Brain pericyte (primary cell): ENCODE measurements at places on chromosomes 3 and 15.

- DNase-seq: no peak
Observed at GRCh38 chr3:121504618-121505017, 41.2 kb downstream of the POLQ start.

DNA sequence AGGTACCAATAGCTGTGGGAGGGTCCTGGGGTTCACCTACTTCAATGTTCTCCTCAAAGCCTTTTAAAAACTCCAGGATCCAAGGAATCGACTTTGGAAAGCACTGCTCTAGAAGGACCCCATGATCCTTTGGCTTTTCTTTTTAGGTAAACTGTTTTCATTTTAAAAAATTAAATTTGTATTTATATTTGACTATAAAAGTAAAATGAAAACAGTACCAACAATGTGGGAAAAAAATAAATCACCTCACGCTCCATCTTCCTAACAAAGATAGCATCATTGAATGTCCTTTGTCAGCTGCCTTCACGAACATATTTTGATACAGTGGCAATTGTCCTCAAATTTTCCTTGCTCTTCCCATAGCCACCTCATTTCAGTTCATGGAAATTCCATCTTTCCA, 127.5 kb downstream of the PLD1 start:
- no peak for DNase-seq

DNA sequence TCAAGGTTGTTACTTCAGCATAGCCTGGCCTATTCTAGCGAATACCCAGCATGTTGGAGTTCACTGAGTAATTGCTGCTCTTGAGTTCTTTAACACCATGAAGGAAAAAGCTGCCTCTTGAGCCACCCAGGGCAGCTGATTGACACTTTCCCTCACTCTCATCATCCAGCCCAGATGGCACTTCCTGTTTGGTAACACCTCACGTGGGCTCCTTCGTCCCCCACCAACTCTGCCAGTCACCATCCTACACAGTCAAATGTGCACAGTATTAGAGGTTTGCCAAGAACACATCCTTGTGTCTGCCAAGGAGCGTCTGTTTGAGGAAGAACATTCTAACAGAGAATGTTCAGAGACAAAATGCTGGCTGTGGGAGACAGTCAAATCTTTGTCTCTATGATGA, 266.3 kb downstream of the RPLP1 start:
- DNase-seq: no peak

GRCh38 chr3:8540456-8540855, 38.8 kb downstream of the LMCD1 start:
- DNase-seq: no peak

DNA sequence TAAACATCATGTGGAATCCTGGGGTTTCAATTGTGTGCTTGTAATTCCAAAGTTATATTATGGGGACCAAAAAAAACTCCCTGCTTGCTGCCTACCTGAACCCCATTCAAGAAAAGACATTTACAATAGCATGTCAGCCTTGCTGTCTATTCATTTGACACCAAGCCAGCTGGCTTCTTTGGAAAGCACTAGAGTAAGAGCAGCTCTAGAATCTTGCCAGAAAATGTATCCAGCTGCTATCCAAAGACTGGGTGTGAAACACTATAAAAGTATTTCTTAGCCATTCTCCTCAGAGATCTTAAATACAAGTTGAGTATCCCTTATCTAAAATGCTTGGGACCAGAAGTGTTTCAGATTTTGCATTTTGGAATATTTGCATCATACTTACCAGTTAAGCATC, 87.4 kb downstream of the RAD18 start:
- DNase-seq: no peak

- no peak for DNase-seq
Observed at GRCh38 chr3:112109322-112109721, 23.1 kb downstream of the C3orf52 start.

DNA sequence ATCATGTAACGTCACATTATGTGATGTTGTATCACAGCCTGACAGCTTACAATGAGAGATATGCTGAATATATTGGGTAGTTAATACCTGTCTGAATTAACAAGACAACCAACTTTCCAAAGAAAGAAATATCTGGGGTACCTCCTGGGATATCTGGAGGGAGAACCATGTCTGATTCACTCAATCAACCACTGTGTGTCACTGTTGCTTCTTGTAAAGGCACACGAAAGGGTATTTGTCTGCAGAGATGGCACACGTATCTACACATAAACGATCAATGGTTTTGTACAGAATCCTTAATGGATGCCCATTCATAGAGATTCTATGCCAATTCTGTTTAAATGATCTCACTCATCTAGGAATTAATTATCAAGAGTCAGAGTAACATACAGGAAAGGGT, 252.1 kb upstream of the TMCO5A start:
- no peak for DNase-seq

- no peak for DNase-seq
Observed at GRCh38 chr15:101044625-101045235, 125.6 kb downstream of the LRRK1 start.

DNA sequence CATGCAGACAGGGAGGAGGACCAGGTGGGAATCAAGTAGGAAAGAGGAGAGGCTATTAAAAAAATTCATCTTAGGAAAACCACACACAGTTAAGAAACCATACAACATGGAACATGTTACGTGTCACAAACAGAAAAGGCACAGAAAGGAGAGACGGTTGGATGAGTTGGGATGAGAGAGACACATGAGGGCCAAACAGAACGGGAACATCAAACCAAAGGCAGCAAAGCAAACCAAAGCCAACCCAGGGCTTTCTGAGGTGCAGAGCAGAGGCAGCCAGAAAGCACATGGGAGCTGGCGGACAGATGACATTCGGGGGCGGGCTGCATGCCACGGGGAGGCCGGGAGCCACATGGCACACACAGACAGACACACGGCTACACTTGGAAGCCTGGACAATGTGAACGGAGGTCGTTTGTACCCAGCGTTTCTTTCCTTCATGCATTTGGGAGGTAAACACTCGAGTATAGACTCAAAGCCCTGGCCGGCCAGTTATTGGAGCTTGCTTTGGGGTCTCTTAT, 8.6 kb upstream of the SEC13 start:
- DNase-seq: no peak

DNA sequence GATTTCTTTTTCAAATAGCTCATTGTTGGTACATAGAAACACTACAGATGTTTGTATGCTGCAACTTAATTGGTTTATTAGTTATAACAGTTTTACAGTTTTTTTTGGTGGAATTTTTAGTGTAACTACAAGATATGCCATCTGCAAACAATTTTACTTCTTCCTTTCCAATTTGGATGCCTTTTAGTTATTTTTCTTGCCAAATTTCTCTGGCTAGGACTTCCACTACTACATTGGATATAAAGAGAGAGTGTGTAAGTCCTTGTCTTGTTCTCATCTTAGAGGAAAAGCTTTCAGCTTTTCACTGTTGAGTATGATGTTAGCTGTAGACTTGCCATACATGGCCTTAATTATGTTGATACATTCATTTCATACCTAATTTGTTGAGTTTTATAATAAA, 143.6 kb upstream of the EOMES start:
- DNase-seq: no peak

DNA sequence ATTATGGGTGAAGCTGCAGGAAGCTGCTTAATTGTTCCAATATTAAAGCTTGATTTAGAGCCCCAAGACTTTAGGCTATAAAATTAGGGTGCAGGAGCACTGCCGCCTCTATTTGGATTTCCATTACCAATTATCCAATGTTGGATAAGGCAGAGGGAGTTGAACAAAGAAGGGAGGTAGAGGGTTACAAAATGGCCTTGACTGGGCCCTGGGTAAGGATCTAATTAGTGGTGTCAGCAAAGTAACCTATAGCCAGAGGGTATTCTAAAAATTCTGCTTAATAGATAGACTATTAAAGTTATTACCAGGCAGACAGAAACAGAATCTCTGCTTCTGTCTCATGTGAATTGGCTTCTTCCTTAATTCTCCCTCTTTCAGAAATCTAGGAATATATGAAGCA, 50.3 kb upstream of the DPPA4 start:
- no peak for DNase-seq

GRCh38 chr3:67593761-67594234, 60.6 kb downstream of the SUCLG2 start:
- DNase-seq: no peak
